SK-N-SH (cell line): ENCODE measurements at places on chromosomes 11 and 22.

DNA sequence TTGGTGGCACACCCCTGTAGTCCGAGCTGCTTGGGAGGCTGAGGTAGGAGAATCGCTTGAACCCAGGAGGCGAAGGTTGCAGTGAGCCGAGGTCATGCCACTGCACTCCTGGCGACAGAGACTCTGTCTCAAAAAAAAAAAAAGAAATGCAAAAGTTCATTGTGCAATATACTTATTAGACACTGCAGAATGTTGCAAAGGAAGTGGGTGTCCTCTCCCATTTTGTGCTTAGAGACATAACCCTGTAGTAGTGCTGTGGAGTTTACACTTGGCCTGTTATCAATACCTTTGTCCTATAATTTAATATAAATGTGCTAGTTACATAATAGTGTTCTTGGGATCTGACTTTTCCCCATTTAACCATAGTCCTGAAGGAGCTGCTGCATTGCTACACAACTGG lies 9.4 kb downstream of the BCL2L13 start:
- DNase-seq = no peak

GRCh38 chr11:19079643-19080440 lies 19.3 kb upstream of the MRGPRX2 start:
- no peak for DNase-seq

DNA sequence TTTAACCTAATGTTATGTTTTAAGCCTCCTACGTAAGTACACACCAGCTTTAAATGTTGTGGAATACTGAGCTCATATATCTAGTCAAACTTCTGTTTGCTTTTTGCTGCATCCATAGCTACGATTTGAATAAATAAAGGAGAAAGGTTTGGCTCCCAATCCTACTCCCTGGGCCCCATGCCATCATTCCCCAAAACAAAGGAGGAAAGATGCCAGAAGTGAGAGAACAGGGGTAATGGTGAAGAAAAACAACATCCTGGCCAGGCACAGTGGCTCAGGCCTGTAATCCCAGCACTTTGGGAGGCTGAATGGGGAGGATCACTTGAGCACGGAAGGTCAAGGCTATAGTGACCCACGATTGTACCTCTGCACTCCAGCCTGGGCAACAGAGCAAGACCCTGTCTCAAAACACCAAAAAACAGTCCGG lies 26.5 kb downstream of the SCGB1A1 start:
- no peak for DNase-seq

DNA sequence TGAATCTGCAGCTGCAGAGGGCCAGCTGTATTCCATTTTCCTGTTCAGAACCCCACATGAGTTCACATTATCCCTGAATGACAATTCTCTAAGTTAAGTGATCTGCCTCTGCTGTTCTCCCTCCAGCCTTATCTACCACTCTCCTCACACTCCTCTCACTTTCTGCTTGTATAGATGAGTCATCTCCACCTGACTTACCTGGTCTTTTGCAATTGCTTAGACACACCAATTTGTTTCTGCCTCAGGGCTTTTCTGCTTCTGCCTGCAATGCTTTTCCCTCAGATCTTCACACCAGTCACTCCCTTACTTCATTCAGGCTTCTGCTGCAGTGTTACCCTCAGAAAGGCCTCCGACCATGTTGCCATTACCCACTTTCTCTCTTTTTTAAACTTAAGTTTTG lies 118.1 kb downstream of the ATM start:
- DNase-seq = no peak

- DNase-seq = no peak
Observed at GRCh38 chr11:66262191-66262590, 6.2 kb upstream of the RAB1B start.

DNA sequence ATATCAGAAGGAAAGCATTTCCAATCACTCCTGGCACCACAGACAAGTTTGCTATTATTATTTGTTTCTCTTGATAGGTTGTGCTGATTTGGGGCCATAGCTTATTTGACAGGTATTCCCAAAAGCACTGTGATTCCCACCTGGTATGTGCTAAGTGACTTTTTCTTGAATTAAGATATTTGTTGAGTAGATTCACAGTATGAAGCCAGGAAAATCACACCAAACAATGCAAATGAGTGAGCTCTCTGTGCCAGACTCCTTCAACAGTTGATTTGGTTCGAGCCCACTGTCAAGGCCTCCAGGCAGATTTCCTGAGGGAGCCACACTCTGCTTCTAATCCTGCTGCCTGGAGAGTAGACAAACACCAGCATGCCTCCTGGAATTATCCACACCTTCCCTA lies 253.0 kb upstream of the POU2AF2 start:
- no peak for DNase-seq

GRCh38 chr11:83241291-83241946 lies 44.7 kb downstream of the CCDC90B start:
- DNase-seq = peak; percentile 38
